Epithelial cell of proximal tubule (primary cell): ENCODE measurements at places on chromosomes 3 and 15.

GRCh38 chr3:149299938-149300801 is 33.3 kb downstream of the TM4SF18 start:
- DNase-seq: peak; percentile 98

DNA sequence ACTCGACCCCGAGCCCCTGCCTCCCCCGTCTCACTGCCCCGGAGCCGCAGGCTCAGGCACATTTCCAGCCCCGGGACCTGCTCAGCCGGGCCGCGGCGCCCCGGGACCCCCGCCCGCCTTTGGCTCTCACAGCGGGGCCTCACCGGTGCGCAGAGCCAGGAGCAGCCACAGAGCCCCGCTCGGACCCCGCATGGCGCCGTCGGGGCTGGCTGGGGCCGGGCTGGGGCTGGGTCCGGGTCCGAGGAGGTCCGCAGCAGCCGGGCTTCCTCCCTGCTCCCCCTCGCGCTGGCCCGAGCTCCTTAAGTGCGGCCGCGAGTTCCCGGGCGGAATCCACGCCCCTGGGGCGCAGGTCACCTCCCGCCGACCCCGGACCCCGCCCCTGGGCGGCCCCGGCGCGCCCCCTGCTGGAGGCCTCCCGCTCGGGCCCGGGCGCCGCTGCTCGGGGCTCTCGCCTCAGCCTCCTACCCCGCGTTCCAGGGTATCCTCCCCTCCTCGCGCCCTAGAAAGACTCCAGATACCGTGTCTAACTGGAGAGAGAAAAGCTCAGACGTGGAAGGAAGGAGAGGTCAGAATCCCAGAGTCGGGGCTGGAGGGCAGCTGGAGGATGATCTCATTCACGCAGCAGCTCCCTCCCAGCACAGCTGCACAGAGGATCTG is at the start of gene MELTF:
MELTF (minus strand) TSS at position 307 of the 657 bp plus-strand sequence; CDS start at position 192, 115 bp downstream.
- no peak for DNase-seq

- DNase-seq: no peak
Measured at GRCh38 chr3:192917028-192917403, 640 bp downstream of the MB21D2 start.

- no peak for DNase-seq
Measured at GRCh38 chr3:29949131-29949530, 657.3 kb upstream of the TGFBR2 start.

DNA sequence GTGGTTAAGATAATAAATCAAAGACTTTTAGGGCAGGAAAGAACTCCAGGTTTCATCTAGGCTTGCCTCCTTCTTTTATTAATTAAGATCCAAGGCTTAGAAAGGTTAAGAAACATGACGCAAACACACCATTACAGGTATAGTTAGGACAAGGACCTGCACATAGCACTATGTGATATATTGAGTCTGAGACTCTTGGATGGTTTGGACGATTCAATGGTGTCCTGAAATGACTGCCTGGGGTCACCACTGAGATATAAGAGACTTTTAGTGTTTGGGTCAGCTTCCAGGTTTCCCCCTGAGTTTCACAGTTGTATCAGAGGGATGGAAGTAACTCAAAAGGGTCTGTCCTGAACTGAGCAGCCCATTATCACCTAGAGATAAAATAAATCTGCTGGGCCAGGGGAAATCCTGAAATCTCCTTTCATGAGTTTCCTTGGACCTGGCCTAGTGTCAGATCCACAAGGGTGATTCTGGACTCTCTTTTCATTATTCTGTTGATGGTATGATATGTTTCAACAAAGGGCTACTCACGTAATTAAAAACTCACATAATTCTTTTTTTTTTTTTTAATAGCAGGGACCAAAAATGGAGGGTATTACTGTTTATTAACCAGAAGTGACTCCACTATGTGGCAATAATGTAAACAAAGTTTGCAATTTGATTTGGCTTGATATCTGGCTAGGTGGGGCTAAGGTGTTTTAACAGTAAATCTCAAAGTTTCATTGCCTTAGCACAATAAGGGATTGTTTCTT is 55.6 kb upstream of the ADGRG7 start:
- no peak for DNase-seq
